ENCODE measurements at places on chromosomes 5 and 9. TPM values are rescaled to one million over a fixed set of nuclear protein-coding genes. Genes with fewer than 3 reads are reported as not detected.
A peak's percentile ranks its signal among the peaks of the same experiment; 100 is the strongest.

DNA sequence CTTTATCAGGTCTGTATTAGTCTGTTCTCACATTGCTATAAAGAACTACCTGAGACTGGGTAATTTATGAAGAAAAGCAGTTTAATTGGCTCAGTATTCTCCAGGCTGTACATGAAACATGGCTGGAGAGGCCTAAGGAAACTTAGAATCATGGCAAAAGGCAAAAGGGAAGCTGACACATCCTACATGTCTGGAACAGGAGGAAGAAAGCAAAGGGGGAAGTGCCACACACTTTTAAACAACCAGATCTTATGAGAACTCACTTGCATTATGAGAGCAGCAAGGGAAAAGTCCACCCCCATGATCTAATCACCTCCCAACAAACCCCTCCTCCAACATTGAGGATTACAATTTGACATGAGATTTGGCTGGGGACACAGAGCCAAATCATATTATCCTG, 132.1 kb downstream of the PCSK1 start:
- H3K36me3 ChIP-seq = peaks cover 7% of the 10 kb centered on the region
- DNase-seq = no peak
- H3K4me1 ChIP-seq = no peaks in the 10 kb centered on the region
- H3K4me3 ChIP-seq = no peak overlapping the region
- H3K27me3 ChIP-seq = no peaks in the 10 kb centered on the region

Gene KIF12
- 4.3 TPM for total RNA-seq

DNA sequence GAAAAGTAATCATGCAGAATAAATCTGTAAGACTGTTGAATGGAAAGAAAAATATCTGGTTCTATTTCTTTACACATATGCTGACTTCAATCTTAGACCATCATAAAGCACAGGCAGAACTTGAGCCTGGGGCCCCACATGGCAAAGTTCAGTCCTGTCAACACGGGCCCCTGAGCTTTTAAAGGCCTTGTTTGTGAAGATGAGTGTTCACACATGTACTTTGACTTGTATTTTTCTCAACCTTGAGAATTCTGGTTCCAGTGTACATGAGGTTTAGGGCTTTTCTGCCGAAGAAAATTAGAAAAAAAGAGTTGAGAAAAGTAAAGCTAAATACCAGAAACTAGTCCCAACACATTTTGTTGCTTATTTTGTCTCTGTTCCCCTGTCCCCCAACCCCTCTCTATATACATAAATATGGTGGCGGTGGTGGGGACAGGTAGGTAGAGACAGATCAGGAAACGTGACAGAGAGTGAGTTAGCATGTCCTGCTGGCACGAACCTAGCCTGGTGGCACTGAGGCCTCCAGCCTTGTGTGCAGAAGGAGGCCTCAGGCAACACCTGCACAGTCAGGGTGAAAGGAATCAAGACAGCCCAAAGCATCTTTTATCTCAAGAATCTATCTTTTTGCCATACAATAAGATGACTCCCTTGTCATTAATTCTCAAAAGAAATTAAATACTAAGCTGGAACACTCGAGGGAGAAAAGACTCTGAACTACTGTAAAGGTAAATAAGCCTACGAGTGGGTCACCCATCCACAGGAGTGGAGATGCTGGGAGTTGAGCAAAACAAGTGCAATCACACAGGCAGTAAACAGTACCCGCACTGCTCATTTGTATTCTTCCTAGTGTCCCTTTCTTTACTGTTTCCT, 22.9 kb downstream of the LIFR start:
- H3K27me3 ChIP-seq = no peaks in the 10 kb centered on the region
- H3K36me3 ChIP-seq = no peaks in the 10 kb centered on the region
- H3K27ac ChIP-seq = no peak overlapping the region
- DNase-seq = no peak

GRCh38 chr9:34563262-34563661, 26.3 kb downstream of the CNTFR start:
- H3K36me3 ChIP-seq = no peaks in the 10 kb centered on the region
- peaks cover 24% of the 10 kb centered on the region for H3K4me1 ChIP-seq
- H3K4me3 ChIP-seq = no peak overlapping the region
- no peak overlapping the region for H3K27ac ChIP-seq
- no peaks in the 10 kb centered on the region for H3K27me3 ChIP-seq
- DNase-seq = no peak

DNA sequence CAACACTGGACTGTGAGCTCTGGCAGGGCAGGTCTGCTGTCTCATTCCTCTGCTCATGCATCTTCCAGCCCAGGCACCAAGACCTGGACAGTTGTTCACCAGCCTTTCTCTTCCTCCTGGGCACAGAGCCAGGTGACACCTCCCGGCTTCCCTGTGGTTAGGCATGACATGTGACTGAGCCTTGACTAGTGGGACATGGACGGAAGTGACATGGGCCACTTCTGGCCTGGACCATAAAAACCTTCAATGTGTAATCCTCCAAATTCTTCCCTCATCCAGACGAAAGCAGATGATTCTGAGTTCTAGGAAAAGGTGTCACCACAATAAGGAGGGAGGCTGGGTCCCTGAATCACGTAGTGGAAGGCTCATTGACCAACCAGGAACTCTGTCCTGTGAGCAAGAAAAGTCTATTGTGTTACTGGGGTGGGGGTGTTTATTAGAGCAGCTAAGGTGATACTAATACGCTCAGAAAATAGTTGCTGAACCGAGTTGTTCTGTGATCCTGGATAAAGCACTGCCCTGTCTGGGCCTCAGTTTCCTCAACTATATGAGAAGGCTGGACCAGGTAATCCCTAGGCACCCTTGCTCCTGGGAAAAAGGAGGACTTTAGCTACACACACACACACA, 26.6 kb upstream of the CRB2 start:
- DNase-seq = no peak
- H3K27ac ChIP-seq = no peak overlapping the region
- no peak overlapping the region for H3K4me3 ChIP-seq
- H3K4me1 ChIP-seq = peaks cover 4% of the 10 kb centered on the region
- H3K36me3 ChIP-seq = no peaks in the 10 kb centered on the region
- no peaks in the 10 kb centered on the region for H3K27me3 ChIP-seq

DNA sequence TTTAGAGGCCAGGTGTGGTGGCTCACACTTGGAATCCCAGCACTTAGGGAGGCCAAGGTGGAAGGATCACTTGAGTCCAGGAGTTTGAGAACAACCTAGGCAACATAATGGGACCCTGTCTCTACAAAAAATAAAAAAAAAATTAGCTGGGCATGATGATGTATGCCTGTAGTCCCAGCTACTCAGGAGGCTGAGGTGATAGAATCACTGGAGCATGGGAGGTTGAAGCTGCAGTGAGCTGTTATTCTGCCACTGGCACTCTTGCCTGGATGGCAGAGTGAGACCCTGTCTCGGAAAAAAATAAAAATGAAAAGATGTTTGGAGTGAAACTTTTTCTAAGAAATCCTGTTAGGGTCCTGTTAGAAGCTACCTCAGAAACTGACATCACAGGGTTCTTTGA, 24.2 kb downstream of the OCLN start:
- no peak overlapping the region for H3K27ac ChIP-seq
- H3K27me3 ChIP-seq = no peaks in the 10 kb centered on the region
- no peak overlapping the region for H3K4me3 ChIP-seq
- H3K4me1 ChIP-seq = no peaks in the 10 kb centered on the region
- no peak for DNase-seq

Gene SEC24A
- total RNA-seq = 37.4 TPM

DNA sequence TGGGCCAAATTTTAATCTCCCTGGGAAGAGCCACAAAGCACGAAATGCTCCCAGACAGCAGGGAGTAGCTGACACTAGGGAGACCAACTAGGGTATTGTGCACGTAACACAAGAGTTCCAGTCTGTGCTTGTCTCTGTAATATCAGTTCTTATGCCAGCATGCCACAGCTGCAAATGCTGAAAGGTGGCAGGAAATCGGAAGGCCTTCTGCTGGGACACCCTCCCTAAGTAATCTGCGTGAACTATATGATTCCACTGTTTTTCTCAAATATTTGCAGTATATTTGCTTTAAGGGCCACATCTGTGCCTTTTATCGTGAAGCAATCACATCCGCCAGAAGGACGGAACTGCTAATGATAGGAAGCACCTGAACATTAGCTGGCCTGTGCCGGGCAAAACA, 12.6 kb downstream of the VLDLR start:
- no peak overlapping the region for H3K4me3 ChIP-seq
- H3K36me3 ChIP-seq = peaks cover 10% of the 10 kb centered on the region
- H3K27me3 ChIP-seq = no peaks in the 10 kb centered on the region
- peaks cover 27% of the 10 kb centered on the region for H3K4me1 ChIP-seq

- H3K36me3 ChIP-seq = no peaks in the 10 kb centered on the region
- no peak overlapping the region for H3K4me3 ChIP-seq
- no peak for DNase-seq
- H3K4me1 ChIP-seq = peaks cover 20% of the 10 kb centered on the region
- no peak overlapping the region for H3K27ac ChIP-seq
Observed at GRCh38 chr5:97111004-97111403, 31.4 kb downstream of the LIX1 start.

- no peak overlapping the region for H3K4me3 ChIP-seq
- no peaks in the 10 kb centered on the region for H3K27me3 ChIP-seq
- peaks cover 6% of the 10 kb centered on the region for H3K4me1 ChIP-seq
- H3K36me3 ChIP-seq = 0 out of 2 replicates have a peak, but pooled peaks cover 7% of the 10 kb centered on the region
Observed at GRCh38 chr5:157842787-157843186, 16.2 kb downstream of the CLINT1 start.

DNA sequence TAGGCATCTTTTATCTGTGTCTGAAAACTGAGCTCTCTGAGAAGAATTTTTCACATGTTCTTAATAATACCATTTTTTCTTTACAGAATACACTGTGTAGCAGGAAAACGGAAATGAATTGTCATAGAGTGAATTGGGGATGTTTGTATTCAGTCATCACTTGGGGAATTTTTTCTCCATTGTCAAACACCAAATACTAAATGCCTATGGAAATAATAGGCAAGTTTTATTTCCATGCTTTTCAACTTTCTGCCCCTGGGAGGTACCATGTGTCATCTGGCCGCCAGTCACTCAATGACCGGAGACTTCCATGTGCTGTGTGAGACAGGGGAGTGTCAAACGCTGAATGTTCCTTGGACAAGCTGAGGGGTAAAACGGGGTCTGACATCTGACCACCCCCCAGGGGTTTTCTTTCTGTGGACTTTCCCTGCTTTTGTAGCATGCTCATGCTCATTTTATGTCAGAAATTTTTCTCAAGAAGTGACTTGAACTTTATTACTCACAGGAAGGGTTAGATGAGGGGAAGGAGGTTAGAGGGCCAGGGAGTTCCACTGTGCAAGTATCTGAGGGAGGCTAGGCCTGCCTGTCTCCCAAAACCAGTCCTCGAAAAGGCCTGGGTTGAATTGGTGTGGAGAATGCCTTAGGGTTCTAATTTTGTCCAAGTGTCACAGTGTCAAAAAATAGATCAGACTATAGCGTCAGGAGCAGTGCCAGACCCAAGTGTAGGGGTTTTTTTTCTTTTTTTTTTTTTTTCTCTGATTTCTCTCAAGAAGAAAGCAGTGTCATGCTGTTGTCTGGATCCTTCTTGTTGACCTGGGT, 438.6 kb downstream of the AGTPBP1 start:
- no peak overlapping the region for H3K27ac ChIP-seq
- H3K36me3 ChIP-seq = no peaks in the 10 kb centered on the region
- DNase-seq = no peak
- H3K27me3 ChIP-seq = no peaks in the 10 kb centered on the region

Gene PRELID1
- 328 TPM for total RNA-seq

Gene ANGPTL2
- total RNA-seq = 7.1 TPM

DNA sequence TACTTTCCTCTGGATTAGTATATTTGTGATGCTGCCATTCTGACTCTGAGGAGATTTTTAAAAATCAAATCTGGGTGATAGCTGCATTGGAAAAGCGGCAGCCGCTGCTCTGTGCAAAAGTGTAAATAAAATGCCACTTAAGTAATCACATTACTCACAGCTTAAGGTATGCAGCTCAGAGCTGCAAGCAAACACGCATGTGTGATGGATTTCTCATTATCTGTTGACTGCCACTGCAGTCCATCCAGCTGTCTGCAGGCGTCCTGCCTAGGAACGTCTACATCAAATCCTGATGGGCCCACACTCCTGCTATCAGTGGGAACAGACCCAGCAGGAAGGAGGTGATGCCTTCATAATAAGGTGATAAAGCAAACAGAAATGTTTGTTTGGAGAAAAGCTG, 216.9 kb downstream of the SPOCK1 start:
- no peaks in the 10 kb centered on the region for H3K36me3 ChIP-seq
- no peak overlapping the region for H3K27ac ChIP-seq
- no peaks in the 10 kb centered on the region for H3K27me3 ChIP-seq
- no peaks in the 10 kb centered on the region for H3K4me1 ChIP-seq

DNA sequence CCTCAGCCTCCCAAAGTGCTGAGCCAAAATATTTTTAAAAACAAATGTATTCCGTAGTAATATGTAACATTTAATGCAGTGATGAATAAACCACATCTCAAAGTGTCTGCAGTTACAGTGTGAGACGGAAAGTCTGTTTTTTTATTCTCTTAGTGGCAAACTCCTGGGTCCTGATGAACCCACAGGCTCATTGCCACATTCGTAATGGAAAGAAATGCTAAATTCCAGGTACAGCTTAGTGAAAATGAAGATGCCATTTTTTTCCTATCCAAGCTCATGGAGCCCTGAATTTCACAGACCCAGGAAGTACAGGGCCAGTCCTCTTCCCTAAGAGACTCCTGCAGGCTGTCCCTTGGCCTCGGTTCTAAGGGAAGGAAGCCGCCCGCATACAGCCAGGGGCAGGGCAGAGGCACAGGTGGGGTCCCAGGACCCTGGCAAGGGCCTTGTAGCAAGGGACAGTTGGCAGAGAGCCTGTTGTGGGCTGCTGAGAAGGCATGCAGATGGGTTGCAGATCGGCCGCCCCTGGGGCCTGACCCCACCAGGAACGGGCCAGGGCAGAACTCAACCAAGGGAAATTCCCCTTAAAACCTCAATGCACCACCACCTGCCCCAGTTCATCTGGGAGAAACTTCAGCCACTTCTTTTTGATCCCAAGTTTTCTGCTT, 36.2 kb downstream of the IPPK start:
- H3K36me3 ChIP-seq = peaks cover 8% of the 10 kb centered on the region
- H3K4me3 ChIP-seq = no peak overlapping the region
- 0 out of 2 replicates have a peak overlapping the region, but pooled peaks have one; percentile 55 for H3K27ac ChIP-seq
- no peaks in the 10 kb centered on the region for H3K27me3 ChIP-seq
- no peak for DNase-seq
- H3K4me1 ChIP-seq = no peaks in the 10 kb centered on the region

- H3K36me3 ChIP-seq = no peaks in the 10 kb centered on the region
- DNase-seq = no peak
- H3K4me3 ChIP-seq = no peak overlapping the region
Observed at GRCh38 chr9:93098236-93098946, 2.4 kb downstream of the CARD19 start.

Gene BTNL3
- total RNA-seq = not detected

- no peak overlapping the region for H3K27ac ChIP-seq
- H3K4me3 ChIP-seq = no peak overlapping the region
- no peak for DNase-seq
- H3K36me3 ChIP-seq = no peaks in the 10 kb centered on the region
- H3K27me3 ChIP-seq = no peaks in the 10 kb centered on the region
Observed at GRCh38 chr5:57299986-57300385, 126.1 kb downstream of the GPBP1 start.

DNA sequence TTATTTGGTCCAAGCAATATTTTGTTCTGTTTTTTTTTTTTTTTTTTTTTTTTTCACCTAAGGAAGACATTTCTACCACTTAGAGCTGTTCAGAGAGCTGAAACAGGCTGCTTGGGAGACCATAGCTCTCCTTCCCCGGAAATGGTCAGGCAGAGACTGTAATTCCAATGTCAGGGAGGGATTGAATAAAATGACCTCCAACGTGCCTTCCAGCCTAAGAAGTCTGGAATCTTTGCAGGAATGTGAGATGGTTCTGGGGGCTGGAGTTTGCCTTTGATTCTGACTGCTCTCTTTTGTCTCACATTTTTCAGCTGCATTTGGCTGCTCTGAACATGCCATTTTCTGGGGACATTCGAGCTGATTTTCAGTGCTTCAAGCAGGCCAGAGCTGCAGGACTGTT, 38.3 kb upstream of the TGFBR1 start:
- no peak overlapping the region for H3K4me3 ChIP-seq
- H3K27me3 ChIP-seq = no peaks in the 10 kb centered on the region
- H3K36me3 ChIP-seq = no peaks in the 10 kb centered on the region
- peak; percentile 2 for DNase-seq
- no peak overlapping the region for H3K27ac ChIP-seq
- no peaks in the 10 kb centered on the region for H3K4me1 ChIP-seq

Data from GM23338 (cell line).